ENCODE measurements at places on chromosomes 4 and X. TPM values are rescaled to one million over a fixed set of nuclear protein-coding genes. Genes with fewer than 3 reads are reported as not detected.

The RBM47 gene
- 21.3 TPM for total RNA-seq

The GAGE10 gene
- total RNA-seq = not detected

The NDST4 gene
- not detected for total RNA-seq

The TMEM255A gene
- total RNA-seq = 0.11 TPM

The FRMD7 gene
- not detected for total RNA-seq

The RTL5 gene
- 2.9 TPM for total RNA-seq

The OPHN1 gene
- 1.5 TPM for total RNA-seq

The PROM1 gene
- 0.34 TPM for total RNA-seq

The ETDB gene
- total RNA-seq = not detected

The SSX4 gene
- not detected for total RNA-seq

The NXF2B gene
- total RNA-seq = not detected

The RS1 gene
- not detected for total RNA-seq

The OTUD4 gene
- total RNA-seq = 17.2 TPM

The LANCL3 gene
- total RNA-seq = not detected

The HAND2 gene
- 0.42 TPM for total RNA-seq

The CXCL8 gene
- 17.8 TPM for total RNA-seq

The F8 gene
- total RNA-seq = 4.5 TPM

The USP17L29 gene
- total RNA-seq = not detected

The HMGN5 gene
- total RNA-seq = 3.8 TPM

The VCX3A gene
- not detected for total RNA-seq

The ADH1A gene
- total RNA-seq = not detected

Measured in A549 treated with RU486 at 1 μM for 4 hours (cell line).